CD4-positive, alpha-beta T cell treated with Interleukin-6 for 4 hours (primary cell): ENCODE measurements at places on chromosomes 7 and 10.

DNA sequence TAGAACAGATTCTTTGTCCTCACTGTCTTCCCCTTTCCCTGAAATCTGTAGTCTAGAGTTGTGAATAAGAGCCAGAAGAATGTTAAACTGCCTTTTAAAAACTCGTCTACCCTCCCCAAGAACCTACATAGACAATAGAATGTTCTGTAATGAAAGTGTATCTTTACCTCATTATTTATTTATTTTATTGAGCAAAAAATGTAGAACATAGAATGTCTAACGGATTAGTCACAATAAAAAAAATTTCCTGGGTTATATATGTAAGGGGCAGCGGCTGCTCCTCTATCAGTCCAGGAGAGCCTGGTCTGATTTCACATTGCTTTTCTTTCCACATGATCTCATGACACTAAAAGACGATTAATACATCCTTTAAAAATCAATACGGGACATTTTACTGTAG, 135.7 kb downstream of the SDK1 start:
- no peak for DNase-seq

DNA sequence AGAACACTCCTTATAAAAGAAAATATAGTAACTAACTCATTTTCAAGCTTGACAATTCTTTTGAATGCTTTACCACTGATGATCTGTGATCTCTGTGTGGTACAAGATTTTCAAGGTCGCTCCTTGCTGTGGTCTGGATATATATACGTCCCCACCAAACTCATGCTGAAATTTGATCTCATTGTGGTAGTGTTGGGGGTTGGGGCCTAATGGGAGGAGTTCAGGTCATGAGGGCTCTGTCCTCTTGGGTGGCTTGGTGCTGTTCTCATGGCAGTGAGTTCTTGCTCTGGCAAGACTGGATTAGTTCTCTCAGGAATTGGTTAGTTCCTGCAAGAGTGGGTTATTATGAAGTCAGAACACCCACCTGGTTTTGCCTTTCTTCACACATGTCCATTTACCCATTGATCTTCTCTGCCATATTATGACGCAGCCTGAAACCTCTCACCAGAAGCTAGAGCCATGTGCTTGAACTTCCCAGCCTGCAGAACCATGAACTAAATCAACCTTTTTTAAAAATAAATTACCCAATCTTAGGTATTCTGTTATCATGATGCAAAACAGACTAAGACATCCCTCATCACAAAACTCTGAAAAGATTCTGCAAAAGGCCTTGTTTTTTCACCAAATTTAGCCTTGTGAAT, 8.3 kb upstream of the EDRF1 start:
- DNase-seq, result no peak

- no peak for DNase-seq
Observed at GRCh38 chr7:26930201-26930600, 65.8 kb upstream of the SKAP2 start.

- DNase-seq, result no peak
Observed at GRCh38 chr7:22325671-22326070, 31.3 kb downstream of the RAPGEF5 start.

DNA sequence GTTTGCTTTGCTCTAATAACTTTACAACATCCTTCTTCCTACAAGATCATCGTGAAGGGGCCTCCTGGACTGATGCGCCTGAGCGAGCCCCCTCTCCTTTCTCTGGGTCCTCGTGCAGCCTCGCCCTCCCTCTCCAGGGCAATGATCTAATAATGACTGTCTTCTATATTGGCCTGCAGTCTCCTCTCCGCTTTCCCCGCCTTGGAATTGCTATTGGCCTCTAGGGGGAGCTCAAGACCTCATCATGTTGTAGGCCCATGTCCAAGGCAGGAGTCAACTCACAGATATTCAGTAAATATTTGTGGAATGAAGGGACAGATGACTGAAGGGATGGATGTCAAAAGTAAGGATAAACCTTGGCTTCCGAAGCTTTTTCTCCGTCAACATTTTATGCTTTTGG, 1180.3 kb downstream of the TYW1 start:
- no peak for DNase-seq

GRCh38 chr7:74671602-74672001, 14.1 kb downstream of the GTF2I start:
- DNase-seq, result no peak
